ENCODE measurements at places on chromosomes 6 and 20.

DNA sequence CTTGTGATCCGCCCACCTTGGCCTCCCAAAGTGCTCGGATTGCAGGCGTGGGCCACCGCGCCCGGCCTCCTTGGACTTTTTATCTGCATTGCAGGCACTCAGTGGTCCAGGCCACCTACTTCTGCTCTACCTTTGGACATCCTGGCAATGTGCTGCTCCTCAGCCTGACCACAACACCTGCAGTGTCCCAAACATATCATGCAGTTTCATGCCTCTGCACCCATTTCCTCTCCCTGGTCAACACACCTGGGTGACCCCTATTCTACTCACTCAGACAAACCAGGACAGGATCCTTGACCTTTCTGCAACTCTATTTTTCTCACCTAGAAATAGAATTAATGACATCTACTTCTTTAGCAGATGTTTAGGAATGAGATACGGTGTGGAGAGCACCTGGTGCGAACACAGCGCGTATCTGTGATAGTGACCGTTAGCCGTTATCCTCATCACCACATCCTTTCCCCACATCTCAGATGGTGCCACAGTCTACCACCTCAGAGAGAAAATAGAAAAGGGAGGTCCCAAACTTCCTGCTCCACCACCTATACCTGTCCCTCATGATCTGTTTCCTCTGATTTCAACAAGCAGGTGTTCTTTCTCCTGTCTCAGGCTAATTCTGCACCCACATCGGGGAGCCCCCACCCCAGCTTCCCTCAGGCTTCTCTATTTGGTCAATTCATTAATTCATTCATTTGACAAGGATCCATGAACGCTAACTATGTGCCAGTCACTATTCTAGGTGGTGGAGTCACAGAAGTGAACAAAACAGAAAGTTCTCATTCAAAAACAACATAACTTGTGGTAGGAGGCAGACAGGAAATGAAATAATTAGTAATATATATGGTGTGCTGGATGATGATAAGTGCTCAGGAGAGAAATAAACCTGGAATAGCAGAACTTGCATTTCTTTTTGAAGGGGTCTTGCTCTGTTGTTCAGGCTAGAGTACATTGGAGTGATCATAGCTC, 4.3 kb upstream of the BTN3A2 start:
- DNase-seq = no peak

GRCh38 chr6:2962004-2962403, 9.4 kb downstream of the SERPINB6 start:
- DNase-seq = no peak

DNA sequence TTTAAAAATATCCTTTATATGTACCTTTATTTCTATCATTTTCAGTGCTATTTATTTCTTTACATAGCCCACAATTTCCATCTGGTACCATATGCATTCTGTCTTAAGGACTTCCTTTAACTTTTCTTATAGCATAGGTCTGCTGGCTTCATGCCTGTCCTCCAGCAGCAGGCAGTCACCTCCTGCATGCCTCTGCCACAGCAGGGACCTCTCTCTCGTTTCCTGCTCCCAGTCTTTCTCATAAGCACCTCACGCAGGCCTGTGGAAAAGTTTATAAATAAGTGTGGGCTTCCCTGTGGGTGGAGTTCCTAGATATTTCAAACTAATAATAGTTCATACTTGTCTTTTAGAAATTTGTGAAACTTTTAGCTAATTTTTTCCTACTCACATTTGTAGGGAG, 133.9 kb downstream of the KCNQ5 start:
- no peak for DNase-seq

DNA sequence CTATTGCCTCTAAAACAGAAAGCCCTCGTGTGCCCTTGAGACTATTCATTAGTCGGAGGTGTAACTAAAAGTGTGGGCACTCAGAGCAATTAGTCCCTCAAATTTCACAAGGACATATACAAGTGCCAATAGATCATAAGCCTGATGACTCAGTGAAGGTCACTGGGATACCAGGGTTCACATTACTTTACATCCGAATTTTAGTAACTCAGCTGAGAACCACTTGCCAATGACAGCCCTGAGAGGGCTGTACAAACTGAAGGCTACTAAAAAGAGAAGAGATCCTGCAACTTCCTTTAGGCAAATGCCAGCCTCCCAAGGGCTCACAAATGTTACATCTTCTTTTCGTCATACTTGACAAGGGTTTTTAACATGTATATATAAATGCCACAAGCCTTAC, 369.6 kb downstream of the TENT5A start:
- no peak for DNase-seq

DNA sequence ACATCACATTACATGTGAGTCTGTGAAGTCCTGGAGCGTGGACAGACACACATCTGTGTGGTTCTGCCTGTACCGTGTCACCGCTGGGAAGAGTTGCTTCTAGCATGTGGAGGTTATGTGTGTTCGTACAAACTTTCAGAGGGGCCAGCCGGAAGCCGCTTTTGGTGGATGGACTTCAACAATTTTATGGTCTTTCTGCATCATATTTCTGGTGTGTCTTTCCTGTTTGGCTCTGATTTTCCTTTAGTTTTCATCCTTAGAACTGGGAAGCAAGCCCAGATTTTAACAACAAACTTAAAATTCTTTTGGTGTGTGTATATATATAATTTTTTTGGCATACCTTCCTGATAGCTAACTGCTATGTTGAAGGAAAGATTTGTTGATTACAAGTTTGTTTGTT, 71.2 kb downstream of the TIAM2 start:
- DNase-seq = no peak

DNA sequence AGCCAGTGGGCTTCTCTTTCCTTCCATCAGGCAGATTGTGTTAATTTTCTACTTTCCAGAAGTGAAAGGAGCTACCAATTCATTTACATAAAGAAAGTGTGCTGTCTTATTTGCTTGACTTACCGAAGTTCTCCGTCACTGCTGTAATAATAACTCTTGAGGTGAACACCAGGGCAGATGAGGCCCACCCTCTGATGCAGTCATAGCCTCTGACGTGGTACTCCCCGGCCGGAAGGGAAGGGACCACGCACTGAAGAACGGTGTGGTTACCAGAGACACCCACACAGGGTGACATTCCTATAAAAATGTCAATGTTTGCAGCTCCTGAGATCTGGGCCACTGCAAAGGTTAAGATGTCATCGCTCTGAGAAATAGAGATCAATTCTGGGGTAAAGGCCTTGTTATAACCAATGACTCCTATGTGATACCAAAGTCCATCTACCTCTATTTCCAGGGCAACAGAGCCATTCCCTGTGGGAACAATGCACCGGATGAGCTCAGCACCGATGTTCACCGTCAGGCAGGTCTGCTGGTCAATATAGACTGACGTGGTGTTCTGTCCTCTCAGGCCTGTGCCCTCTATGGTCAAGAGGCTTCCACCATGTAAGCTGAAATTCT, 62.9 kb downstream of the PKHD1 start:
- no peak for DNase-seq

DNA sequence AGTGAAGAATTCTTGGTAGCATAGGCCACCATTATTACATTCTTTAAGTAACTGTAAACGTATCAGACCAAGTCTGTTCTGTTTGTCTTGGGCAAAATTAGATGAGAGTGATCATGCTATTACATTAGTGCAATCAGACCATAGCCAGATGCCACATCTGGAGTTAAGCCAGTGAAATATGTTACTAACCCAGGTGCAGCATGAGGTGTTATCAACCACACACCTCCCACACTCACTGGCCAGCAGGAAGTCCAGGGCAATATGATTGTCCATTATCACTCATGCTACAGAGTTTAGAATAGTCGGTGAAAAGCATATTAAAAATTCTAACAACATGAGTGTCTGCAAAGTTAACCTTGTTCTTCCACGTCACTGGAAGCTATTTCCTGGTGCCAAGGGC, 174.7 kb upstream of the PROKR2 start:
- DNase-seq = no peak

GRCh38 chr6:11384531-11385309, 152.3 kb upstream of the NEDD9 start:
- no peak for DNase-seq

GRCh38 chr6:46051962-46052361, 36.3 kb upstream of the CLIC5 start:
- DNase-seq = no peak

DNA sequence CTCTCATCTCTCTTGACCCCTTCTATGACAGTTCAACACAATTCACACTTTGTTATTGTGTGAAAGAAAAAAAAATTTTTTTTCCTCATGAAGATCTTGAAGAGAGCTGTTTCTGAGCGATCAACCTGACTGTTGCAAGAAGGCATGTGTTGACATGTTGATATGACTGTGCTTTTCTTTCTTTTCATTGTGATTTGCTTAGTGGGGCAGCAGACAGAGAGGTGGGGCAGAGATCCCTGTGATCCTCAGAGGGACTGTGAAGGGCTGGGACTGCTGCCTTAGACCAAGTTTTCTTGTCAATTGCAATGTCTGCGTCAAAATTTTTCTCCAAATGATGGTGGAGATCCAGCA, 70.8 kb upstream of the IYD start:
- no peak for DNase-seq

- peak; percentile 57 for DNase-seq
Measured at GRCh38 chr6:14108571-14109410, 8.8 kb upstream of the CD83 start.

GRCh38 chr20:703006-703405, 27.4 kb upstream of the SCRT2 start:
- DNase-seq = no peak

DNA sequence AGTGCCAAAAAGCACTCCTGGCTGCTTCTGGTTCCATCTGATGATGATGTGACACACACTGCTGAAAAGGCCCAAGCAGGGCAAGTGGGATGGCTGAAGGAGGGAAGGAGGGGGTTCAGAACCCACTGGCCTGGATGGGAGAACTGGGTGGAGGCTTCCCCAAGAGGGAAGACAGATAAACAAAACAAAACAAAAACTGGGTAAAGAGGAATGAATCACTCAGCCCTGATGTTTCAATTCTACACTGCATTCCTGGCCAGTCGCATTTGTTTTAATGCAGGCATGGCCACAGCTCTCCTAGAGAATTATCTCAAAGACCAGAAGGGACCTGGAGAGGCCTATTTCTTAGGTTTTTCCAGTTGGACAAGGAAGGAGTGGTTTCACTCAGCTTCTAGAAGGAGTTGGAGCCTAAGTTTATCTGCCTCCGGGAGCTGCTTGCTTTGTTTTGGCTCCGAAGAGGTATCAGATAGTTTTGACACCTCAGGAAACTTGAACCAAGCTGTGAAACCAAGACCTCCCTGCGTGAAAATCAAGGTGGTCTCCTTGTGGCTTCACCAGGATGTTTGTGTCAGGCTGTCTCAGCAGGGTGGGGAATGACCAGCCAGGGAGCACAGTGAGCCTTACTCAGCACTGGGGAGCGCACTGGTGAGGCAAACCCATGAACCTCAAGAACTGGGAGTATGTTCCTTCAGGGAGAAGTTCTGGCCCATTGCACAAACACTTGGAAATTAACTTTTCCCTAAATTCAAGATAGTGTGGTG, 16.1 kb downstream of the TTPAL start:
- no peak for DNase-seq

GRCh38 chr6:109237077-109237985, 142.0 kb downstream of the CEP57L1 start:
- no peak for DNase-seq

GRCh38 chr6:95740157-95740556, 162.8 kb downstream of the MANEA start:
- DNase-seq = no peak

- DNase-seq = no peak
Measured at GRCh38 chr20:4585104-4585753, 136.5 kb upstream of the PRND start.

DNA sequence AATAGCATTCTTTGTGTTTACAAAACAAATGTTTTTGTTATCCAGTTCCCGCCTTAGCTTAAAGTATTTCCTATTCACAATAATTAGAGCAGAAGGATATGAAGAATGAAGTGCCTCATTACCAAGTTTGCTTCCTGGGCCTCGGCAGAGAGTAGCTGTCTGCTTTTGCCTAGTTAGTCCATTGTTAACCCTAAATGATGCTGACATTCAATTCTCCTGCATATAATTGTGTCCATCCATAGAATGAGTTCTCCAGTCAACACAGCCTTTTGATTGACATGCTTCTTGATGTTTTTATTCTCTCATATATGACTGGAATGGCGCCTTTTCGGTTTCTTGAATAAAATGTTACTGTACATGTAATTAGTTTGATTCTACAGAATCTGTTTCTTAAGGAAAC, 100.9 kb downstream of the MYB start:
- no peak for DNase-seq

DNA sequence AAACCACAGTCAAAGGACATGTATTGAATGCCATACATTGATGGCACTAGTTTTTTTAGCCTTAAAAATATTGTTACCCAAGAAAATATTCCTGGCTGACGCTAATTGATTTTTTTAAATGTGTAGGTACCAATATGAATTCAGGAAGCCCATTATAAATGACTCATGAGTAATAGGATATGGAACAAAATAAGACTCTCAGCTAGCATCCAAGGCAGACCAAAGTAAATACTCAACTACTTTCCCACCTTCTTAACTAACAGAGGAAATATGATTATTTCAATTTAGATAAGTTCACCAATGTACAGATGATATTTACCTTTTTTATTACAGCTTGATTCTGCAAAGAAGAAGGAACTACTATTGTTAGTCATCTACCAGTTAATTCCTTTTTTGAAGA, 43.2 kb upstream of the TXNDC5 start:
- no peak for DNase-seq

DNA sequence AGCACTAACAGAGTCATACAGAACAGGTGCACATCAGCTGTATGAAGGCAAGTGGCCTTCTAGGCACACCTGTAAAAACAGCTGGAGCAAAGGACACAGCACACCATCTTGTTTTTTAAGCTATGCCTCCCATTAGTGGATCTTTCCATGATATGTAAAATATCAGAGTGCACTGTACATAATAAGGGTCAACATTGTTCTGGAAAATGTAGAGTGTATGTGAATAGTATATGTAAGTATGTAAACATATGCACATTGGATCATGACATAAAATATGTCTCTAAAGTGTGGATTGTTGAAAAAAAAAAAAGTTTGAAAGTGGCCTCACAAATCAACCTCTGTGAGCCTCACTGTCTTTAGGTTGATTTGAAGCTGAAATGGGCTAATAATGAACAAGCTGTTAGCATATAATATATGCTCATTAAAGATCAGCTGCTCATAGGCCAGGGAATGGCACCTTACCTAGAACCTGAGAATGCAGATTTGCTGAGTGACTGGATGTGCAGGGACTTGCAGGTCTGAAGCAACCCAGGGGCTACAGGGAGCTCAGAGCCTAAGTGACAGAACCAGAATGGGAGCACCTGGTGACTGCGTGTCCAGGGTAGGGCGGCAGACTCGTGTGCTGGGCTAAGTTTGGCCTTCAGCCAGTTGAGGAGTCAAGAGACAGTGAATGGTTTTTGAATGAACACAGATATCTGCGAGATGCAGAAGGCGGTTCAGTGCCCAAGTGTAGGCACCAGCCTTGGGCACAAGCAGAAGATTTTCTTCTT, 198.6 kb downstream of the TMEM242 start:
- DNase-seq = no peak
